ENCODE measurements at places on chromosomes 1 and 21. TPM values are rescaled to one million over a fixed set of nuclear protein-coding genes. Genes with fewer than 3 reads are reported as not detected.

The TMOD4 gene
- not detected for total RNA-seq

The TMEM61 gene
- total RNA-seq: not detected

The VHLL gene
- total RNA-seq: not detected

The NCAM2 gene
- total RNA-seq: 0.13 TPM

The MNDA gene
- total RNA-seq: not detected

The FNDC10 gene
- total RNA-seq: 0.65 TPM

The FAM163A gene
- not detected for total RNA-seq

The NTPCR gene
- 16.1 TPM for total RNA-seq

The KIF17 gene
- 0.13 TPM for total RNA-seq

The HRNR gene
- total RNA-seq: not detected

The C4BPA gene
- total RNA-seq: not detected
